SJCRH30 (cell line): ENCODE measurements at places on chromosomes 4 and X. TPM values are rescaled to one million over a fixed set of nuclear protein-coding genes. Genes with fewer than 3 reads are reported as not detected.
A peak's percentile ranks its signal among the peaks of the same experiment; 100 is the strongest.

GRCh38 chrX:107565015-107565414 is 63.3 kb upstream of the PRPS1 start:
- no peak for DNase-seq

- DNase-seq: no peak
Observed at GRCh38 chrX:9498236-9498635, 33.4 kb downstream of the TBL1X start.

GRCh38 chrX:149521438-149521837 is 16.3 kb upstream of the IDS start:
- DNase-seq: no peak

DNA sequence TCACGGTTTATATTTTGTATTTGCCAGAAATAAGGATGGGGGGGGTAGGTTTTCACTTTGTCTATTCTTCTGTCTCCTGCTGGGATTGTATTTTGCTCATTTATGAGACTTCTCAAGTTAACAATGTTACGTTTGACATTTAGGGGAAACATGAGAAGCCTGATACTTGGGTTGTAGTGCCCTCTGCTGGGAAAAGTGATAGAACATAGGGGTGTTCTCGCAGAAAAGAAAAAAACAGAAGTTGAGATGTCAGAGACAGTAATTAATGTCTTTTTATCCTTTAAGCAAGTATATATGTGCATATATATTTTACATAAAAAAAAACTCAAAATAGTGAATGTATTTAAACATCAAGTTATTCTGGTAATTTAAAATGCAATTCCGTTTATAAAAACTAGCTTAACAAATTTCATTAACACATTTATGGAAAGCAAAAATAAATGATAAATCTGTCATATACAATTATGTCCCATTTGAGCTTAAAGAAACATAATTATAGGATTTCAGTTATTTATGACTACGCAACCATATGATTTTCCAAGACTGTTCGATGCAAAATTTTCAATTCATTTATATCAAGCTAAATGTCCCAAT is 46.0 kb upstream of the TMPRSS11F start:
- DNase-seq: peak; percentile 33

- no peak for DNase-seq
Observed at GRCh38 chr4:42277291-42277690, 120.0 kb upstream of the SHISA3 start.

CCNA2 gene
- total RNA-seq: 226 TPM in 2 replicates

ZNF141 gene
- 11.8 and 17.4 TPM in 2 replicates for total RNA-seq

DNA sequence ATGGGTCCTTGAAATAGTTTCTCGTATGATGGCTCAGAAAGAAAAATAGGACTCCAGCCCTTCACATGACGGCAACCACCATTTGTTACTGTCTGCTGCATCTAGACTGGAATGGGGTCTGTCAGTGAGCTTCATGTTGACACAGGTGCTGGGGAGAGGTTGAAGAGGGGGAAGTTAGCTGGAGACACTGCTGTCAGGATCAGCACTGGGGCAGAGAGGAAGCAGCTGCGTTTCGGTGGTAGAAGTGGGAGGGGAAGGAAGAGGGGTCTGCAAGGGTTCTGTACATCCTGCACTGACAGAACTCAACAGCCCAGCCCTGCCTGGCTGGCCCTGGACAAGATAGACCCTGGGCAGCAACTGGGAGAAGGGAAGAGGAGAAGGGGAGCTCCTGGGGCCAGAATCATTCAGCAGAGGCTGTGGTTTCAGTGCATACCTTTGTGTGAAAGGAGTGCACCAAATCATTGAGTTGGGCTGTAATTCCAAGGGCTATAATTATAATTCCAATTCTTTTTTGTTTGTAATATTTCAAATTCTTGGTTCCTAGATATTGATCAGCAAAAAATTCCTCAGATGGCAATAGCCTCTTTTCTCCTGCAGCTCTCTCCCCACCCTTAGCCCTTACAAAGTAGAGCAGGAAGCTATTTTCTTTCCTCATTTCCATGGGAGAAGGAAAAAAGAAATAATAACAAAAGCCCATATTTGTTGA is 119.4 kb upstream of the C1GALT1C1 start:
- DNase-seq: peak; percentile 4

MAGEE1 gene
- total RNA-seq: 2.0 and 2.1 TPM in 2 replicates

- no peak for DNase-seq
Observed at GRCh38 chr4:163378661-163379060, 35.0 kb downstream of the NPY5R start.

- no peak for DNase-seq
Observed at GRCh38 chr4:182233310-182234090, 9.7 kb upstream of the TENM3 start.

FAT4 gene
- 1.2 and 1.3 TPM in 2 replicates for total RNA-seq
